ENCODE measurements at places on chromosomes 12 and 14. TPM values are rescaled to one million over a fixed set of nuclear protein-coding genes. Genes with fewer than 3 reads are reported as not detected.
A peak's percentile ranks its signal among the peaks of the same experiment; 100 is the strongest.

The KIF5A gene
- total RNA-seq: not detected

- no peaks in the 10 kb centered on the region for H3K4me1 ChIP-seq
- no peaks in the 10 kb centered on the region for H3K36me3 ChIP-seq
- no peak for DNase-seq
- H3K27me3 ChIP-seq: no peaks in the 10 kb centered on the region
- no peak overlapping the region for H3K27ac ChIP-seq
- H3K4me3 ChIP-seq: no peak overlapping the region
These were observed 231.9 kb upstream of the AVPR1A start for GRCh38 chr12:63382930-63383329.

- no peak overlapping the region for H3K4me3 ChIP-seq
- no peak overlapping the region for H3K27ac ChIP-seq
- H3K36me3 ChIP-seq: no peaks in the 10 kb centered on the region
- DNase-seq: no peak
These were observed 54.2 kb downstream of the SPTB start for GRCh38 chr14:64825509-64825908.

DNA sequence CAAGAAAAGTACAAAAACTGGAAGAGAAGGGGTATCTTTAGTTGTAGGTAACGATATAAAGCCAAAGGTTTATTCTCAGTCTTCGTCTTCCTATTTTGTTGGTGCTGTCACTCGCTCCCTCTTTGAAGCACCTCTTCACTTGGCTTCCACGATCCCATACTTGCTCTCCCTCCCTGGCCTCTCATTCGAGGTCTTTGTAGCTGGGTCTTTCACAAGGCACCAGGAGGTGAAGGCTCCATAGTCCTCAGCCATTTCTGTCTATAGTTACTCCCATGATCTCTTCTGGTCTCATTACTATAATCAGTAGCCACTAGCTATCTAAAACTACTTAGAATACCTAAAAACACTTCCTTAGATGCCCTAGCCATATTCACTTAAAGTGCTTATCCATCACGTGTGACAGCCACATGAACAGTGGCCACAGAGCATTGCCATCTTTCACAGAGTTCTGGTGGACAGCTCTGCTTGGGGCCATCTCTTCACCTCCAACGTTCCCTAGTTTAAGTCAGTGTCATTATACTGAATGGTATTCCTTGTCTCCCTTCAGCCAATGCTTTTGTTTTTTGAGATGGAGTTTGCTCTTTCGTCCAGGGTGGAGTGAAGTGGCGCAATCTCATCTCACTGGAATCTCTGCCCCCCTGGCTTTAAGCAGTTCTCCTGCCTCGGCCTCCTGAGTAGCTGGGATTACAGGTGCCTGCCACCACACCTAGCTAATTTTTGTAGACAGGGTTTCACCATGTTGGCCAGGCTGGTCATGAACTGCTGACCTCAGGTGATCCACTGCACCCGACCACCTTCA is 57.1 kb downstream of the ATP2A2 start:
- no peaks in the 10 kb centered on the region for H3K27me3 ChIP-seq
- no peak for DNase-seq
- peak overlapping the region; percentile 64 for H3K27ac ChIP-seq
- H3K4me3 ChIP-seq: no peak overlapping the region

GRCh38 chr12:114812858-114813761 is 129.1 kb upstream of the TBX3 start:
- no peak overlapping the region for H3K27ac ChIP-seq
- no peak for DNase-seq
- no peaks in the 10 kb centered on the region for H3K36me3 ChIP-seq
- H3K27me3 ChIP-seq: no peaks in the 10 kb centered on the region
- no peaks in the 10 kb centered on the region for H3K4me1 ChIP-seq

GRCh38 chr14:103611215-103611614 is 17.8 kb upstream of the KLC1 start:
- H3K4me3 ChIP-seq: no peak overlapping the region
- no peak overlapping the region for H3K27ac ChIP-seq
- H3K36me3 ChIP-seq: no peaks in the 10 kb centered on the region
- DNase-seq: no peak

- no peaks in the 10 kb centered on the region for H3K27me3 ChIP-seq
- no peak for DNase-seq
- no peak overlapping the region for H3K4me3 ChIP-seq
- no peaks in the 10 kb centered on the region for H3K36me3 ChIP-seq
- H3K4me1 ChIP-seq: no peaks in the 10 kb centered on the region
These were observed 16.7 kb upstream of the E2F7 start for GRCh38 chr12:77082021-77082420.

DNA sequence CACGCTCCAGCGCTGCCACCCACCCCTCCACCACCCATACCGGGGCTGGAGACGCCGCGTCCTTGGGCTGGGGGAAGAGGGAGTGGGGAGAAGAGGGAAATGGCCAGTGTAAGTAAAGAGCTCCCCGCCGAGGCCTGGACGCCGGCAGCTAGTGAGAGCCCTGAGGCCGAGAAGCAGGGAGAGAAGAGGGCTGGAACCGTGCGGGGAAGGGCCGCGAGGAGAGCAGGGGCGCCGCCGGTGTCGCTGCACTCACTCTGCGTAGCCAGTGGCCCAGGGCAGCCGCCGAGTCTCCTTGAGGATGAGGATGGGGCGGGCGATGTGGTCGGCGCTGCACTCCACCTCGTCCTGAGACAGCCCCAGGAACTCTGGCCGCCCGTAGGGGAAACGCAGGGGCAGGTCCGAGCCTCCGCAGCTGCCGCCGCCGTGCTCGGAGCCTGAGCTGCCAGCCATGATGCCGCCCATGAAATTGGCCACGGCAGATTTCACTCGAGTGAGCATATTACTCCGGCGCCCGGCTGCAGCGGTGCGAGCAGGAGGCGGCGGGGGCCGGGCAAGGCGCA is 631 bp downstream of the PPM1H start:
- no peaks in the 10 kb centered on the region for H3K36me3 ChIP-seq
- no peak for DNase-seq
- peak overlapping the region; percentile 13 for H3K27ac ChIP-seq

DNA sequence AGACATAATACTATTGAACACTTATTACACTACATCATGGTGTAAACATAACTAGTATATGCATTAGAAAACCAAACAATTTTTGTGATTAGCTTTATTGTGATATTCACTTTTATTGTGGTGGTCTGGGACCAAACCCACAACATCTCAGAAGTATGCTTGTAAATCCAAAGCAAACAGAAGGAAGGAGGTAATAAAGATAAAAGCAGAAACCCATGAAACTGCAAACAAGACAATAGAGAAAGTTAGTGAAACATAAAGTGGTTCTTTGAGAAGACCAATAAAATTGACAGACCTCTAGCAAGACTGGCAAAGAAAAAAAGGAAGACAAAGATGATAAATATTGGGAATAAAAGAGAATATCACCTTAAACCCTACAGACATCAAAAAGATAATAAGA is 268.3 kb downstream of the RPAP3 start:
- no peak for DNase-seq
- H3K4me1 ChIP-seq: no peaks in the 10 kb centered on the region
- no peak overlapping the region for H3K4me3 ChIP-seq
- H3K27me3 ChIP-seq: no peaks in the 10 kb centered on the region

GRCh38 chr12:108782971-108783370 is 51.7 kb upstream of the CORO1C start:
- no peak overlapping the region for H3K4me3 ChIP-seq
- no peak overlapping the region for H3K27ac ChIP-seq
- peaks cover 21% of the 10 kb centered on the region for H3K36me3 ChIP-seq
- no peaks in the 10 kb centered on the region for H3K27me3 ChIP-seq
- DNase-seq: no peak

DNA sequence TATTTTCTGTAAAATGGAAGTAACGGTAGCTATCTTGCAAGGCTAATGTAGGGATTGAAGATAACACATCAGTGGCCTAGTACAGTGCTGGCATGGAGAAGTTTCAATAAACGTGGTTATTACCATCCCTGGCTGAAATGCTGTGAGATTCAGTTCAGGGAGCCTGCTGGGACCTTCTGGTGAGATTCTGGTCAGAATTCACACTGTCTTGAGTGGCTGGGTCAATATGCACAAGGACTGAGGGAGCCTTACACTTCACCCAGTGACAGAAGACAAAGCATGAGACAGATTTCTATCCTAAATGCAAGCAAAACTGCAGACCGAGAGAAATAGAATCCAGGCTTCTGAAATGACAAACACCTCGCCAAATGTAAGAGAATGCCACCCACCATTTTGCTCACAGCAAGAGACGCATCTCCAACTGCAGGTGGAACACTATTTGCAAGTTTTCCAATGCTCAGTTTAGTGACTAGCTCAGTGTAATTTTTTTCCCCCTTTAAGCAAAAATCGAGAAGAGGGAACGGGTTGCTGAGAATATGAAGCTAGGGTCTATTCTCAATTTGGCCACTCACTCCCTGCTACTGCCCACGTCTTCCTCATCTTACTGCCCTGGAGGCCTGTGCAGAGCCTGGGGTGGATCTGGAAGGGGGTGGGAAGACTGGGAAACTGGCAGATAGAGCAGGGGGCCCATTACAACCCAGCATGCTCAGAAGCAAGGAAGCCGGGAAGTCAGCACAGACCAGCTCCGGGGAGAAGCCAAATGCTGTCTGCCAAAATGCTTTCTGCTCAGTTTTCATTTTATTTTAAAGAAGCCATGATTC is 201.3 kb downstream of the TTC7B start:
- H3K27ac ChIP-seq: no peak overlapping the region
- H3K27me3 ChIP-seq: no peaks in the 10 kb centered on the region
- DNase-seq: no peak

GRCh38 chr14:63833728-63834127 is 19.1 kb upstream of the SYNE2 start:
- H3K36me3 ChIP-seq: no peaks in the 10 kb centered on the region
- H3K27me3 ChIP-seq: no peaks in the 10 kb centered on the region
- no peak overlapping the region for H3K4me3 ChIP-seq

- DNase-seq: no peak
- no peak overlapping the region for H3K27ac ChIP-seq
- no peaks in the 10 kb centered on the region for H3K27me3 ChIP-seq
- H3K36me3 ChIP-seq: no peaks in the 10 kb centered on the region
These were observed 159.4 kb downstream of the NELL2 start for GRCh38 chr12:44716711-44717110.

- H3K27ac ChIP-seq: no peak overlapping the region
- DNase-seq: no peak
- H3K4me3 ChIP-seq: no peak overlapping the region
- H3K27me3 ChIP-seq: no peaks in the 10 kb centered on the region
- H3K36me3 ChIP-seq: no peaks in the 10 kb centered on the region
- no peaks in the 10 kb centered on the region for H3K4me1 ChIP-seq
These were observed 181.6 kb downstream of the KTN1 start for GRCh38 chr14:55761651-55762050.
